ENCODE measurements at places on chromosomes 7 and 10.

- DNase-seq: peak; percentile 79
Measured at GRCh38 chr10:23826421-23826820, 382.5 kb upstream of the KIAA1217 start.

DNA sequence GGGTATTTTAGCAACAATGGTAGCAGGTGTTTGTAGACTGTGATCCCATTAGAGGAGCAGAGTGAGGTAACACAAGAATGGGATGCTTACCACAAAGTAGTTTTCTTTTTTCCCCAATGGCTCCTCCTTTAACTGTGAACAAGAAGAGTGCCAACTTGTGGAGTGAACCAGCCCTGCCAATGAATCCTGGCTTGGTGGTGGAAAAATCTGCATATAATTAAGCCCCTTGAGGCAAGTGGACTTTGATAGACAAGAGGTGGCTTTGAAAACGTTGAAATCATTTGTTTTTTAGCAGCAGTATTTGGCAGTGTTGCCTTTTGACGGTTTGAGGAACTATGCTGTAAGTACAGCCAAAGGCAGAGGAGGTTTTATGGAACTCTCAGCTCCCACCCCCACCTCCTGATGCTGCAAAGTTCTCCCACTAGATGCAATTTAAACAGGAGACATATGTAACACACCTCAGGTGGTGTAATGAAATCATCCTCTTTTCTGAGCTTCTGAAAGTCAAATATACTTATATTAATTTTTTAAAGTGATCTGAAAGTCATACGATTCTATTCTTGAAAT lies 295.6 kb downstream of the DPP6 start:
- no peak for DNase-seq

- DNase-seq: no peak
Measured at GRCh38 chr7:50209461-50210135, 94.9 kb upstream of the IKZF1 start.

GRCh38 chr10:24483701-24484100 lies 240.0 kb downstream of the ARHGAP21 start:
- DNase-seq: peak; percentile 72
